ENCODE measurements at places on chromosomes 6 and 20. TPM values are rescaled to one million over a fixed set of nuclear protein-coding genes. Genes with fewer than 3 reads are reported as not detected.

DNA sequence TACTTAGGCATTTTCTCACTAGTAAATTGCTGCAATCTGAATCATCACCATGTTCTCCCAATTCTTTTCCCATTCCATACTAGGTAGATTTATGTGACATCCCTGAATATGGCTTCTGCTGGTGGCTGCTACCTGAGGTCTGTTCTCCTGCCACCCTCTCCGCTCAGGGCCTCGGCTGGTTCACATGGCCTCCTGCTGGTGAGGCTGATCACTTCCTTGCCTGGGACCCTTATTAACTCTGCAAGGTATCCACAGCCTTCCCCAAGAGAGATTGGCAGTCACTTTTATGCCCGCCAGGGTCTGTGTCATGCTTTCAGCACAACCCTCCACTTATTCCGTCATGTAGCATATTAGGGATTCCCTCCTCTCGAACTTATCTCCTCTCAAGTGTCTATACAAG is 424.5 kb upstream of the FLRT3 start:
- DNase-seq = no peak

DNA sequence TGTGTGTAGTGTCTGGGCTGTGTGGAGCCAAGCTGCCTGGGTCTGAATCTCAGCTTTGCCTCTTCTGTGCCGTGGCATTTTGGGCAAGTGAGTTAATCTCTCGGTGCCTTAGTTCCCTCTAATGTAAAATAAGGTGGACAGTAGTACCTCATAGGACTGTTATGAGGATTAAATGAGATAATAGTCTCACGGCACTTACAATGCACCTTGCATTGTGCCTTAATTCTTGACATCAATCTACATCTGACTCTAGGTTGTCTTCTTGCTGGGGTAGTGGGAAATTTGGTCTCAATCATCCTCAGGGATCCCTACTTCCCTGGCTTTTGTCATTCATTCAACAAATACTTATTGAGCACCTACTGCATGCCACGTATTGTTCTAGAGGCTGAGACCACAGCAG is 70.7 kb upstream of the ZNFX1 start:
- DNase-seq = no peak

- DNase-seq = no peak
Observed at GRCh38 chr6:38580030-38580429, 59.7 kb downstream of the BTBD9 start.

GRCh38 chr20:31606804-31607639 is 1.9 kb downstream of the ID1 start:
- DNase-seq = no peak

DNA sequence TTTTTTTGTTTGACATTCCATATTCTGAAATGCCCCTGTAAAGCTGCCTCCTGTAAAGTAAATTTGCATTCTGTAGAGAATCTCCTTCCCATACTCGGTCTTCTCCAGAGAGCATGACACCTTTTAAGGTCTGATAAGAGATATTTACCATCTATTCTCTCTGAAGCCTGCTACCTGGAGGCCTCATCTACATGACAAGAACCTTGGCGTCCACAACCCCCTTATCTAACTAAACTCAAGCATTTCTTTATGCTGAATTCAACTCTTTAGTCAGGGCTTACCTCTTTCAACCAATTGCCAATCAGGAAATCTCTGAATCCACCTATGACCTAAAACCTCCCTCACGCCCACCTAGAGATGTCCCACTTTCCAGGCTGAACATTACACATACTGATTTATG is 51.6 kb downstream of the FAM184A start:
- no peak for DNase-seq

DNA sequence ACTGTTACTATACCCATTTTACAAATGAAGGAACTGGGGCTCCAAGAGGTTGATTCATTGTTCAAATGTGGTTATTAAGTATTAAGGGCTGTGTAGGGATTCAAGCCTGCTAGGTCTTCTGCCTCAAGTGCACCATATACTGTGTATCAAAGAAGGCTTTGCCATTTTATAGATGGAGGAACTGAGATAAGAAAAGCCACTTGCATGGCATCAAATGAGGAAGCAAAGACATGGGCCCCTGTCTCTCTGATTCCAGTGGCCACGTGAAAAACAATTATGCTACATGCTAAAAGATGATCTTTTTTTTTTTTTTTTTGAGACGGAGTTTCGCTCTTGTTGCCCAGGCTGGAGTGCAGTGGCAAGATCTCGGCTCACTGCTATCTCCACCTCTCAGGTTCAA is 67.0 kb downstream of the TMEM200A start:
- DNase-seq = no peak

Gene RIPOR2
- total RNA-seq = 13.8 TPM

Gene PSMB8
- 47.3 TPM for total RNA-seq

GRCh38 chr6:28922004-28922820 is 1.6 kb downstream of the TRIM27 start:
- DNase-seq = no peak

Gene YIPF3
- 96.2 TPM for total RNA-seq

GRCh38 chr6:164214066-164214465 is 799.5 kb downstream of the QKI start:
- DNase-seq = no peak

GRCh38 chr6:150902142-150902776 is 36.8 kb downstream of the MTHFD1L start:
- DNase-seq = no peak

Gene HLA-B
- total RNA-seq = 813 TPM

DNA sequence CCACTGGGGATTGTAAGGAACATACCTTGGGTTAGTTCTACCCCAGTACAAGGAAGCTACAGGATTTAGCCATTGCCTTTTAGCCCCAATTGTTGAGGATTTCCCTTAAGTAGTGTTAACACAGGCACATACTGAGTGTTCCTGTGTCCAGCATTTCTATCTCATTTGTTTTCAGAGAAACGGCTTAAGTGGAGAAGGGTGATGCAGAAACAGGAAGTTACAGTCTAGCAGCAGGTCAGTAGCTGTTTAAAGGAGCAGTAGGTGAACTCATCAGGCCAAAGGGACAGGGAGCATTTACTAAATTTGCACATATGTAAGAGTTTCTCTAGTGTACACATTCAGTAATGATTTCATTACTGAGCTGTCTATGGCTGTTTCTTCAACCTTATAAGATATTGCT is 644.2 kb upstream of the GJE1 start:
- no peak for DNase-seq

Gene GPLD1
- total RNA-seq = 2.5 TPM

DNA sequence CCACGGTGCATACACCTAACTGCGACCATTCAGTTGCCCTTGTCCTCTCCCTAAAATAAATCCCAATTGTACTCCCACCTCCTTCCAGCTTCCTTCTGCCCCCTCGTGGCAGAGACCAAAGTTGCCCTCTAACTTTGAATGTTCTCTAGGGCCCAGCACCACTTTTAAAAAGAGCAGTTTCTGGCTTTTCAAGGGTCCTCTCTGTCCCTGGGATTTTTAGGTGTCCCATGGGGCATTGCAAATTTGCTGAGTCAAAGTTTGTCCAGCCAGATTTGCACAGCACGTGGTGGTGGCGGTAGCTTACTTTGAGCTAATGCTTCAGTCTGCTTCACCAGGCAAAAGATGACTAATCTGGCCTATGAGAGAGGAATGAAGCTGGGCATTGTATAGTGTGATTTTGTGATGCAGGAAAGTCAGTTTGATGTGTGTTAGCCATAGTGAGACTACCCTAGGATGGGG is 100.2 kb downstream of the PERP start:
- no peak for DNase-seq

DNA sequence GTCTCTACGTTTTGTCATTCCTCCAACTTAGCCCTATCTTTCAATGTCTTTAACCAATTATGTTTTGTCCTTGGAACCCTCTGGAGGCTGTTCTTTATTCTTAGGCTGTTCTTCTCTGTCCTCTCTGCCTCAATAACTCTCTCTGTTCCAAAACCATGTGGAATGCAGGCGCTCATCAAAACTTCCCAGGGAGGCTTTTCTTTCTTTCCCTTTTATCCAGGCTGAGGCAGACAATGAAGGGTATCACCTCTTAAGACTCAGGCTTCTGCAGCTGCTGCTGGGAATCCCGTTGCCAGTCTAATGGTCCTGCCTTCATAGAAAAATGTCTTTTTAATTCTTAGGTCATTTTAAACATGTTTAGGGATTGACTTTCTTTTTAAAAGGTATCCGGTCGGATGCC is 544.7 kb downstream of the CDH26 start:
- DNase-seq = no peak

GRCh38 chr6:166998256-166999144 is 697 bp upstream of the CEP43 start:
- DNase-seq = no peak

Gene CBLN4
- 0.33 TPM for total RNA-seq

DNA sequence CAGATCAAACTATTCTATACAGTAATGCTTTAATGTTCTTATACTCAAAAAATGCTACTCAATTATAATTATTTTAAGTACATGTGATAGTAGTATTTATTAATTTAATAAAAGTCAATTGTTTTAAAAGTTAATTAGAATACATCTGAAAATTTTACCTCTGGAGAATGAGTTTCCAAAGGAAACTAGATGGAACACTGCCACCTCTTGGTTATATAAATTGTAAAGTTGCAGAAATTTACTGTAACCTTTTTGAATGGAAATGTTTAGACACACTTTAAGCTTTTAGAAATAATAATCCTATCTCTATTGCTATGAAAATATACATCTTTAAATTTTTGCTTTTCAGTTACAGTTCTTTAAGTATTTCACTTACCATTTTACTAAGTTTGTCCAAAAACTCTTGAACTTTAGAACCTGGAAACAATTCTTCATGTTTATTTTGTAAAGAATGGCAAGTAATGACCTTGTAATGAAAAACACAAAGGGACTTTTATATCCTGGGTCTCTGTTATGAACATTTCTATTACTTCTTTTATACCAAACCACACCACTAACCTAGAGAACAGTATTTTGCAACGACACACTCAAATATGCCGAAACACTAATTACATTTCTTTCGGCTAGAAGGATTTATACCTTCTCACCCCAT is 10.9 kb upstream of the BMP5 start:
- no peak for DNase-seq

GRCh38 chr6:156944412-156944811 is 167.2 kb downstream of the ARID1B start:
- DNase-seq = no peak

GRCh38 chr6:5085648-5086293 is 630 bp downstream of the PPP1R3G start:
- DNase-seq = no peak

DNA sequence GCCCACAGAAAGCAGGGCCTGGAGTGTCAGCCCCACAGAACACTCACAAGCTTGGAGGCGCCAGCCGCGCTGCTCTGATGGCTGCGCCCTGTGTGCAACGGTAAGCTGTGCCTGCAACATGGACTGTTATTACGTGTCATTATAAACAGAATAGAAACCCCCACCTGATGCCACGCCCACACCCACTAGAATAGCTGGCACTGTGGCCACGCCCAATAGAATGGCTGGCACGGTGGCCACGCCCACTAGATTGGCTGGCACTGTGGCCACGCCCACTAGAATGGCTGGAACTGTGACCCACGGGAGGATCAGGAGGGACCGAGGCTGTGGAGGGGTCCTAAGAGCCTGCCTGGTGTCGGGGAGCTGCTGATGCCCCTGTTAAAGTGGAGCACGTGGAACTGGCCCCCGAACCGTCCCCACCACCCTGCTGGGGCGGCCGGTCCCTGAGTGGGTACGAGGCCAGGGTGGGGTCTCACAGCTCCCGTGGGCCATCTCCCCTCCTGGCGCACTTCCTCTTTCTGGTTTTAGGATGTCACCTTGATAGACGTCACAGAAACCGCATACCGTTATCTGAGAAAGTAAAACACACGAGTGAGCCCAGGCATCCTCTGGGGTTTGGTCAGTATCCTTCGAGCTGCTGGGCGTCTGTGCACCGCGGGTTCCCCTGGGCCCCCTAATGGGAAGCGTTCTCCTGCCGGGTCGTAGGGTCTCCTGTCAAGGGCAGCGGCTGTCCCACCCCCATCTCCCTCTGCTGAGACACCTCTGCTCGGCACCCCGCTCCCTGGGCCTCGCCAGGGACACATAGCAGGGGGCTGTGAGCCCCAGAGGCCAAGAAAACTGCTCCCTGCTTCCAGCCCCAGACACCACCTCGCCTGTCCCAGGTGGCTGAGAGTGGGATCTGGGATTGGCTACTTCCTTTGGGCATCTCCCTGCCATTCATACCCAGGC is 25.4 kb downstream of the SLC17A9 start:
- DNase-seq = no peak

- DNase-seq = no peak
Observed at GRCh38 chr6:44696686-44697085, 309.2 kb downstream of the CDC5L start.

GRCh38 chr6:135234492-135234780 is 53.3 kb downstream of the MYB start:
- DNase-seq = no peak

Gene HLA-F
- total RNA-seq = 58.6 TPM

- DNase-seq = no peak
Observed at GRCh38 chr6:423055-423798, 31.7 kb downstream of the IRF4 start.

Gene NKAIN4
- total RNA-seq = not detected

Gene MLN
- not detected for total RNA-seq

GRCh38 chr6:12968839-12969558 is 252.4 kb downstream of the PHACTR1 start:
- DNase-seq = no peak

Gene IDH3B
- 114 TPM for total RNA-seq

Gene SLC22A23
- total RNA-seq = 26.3 TPM

Gene CLVS2
- not detected for total RNA-seq

Gene KCNK15
- 5.0 TPM for total RNA-seq

DNA sequence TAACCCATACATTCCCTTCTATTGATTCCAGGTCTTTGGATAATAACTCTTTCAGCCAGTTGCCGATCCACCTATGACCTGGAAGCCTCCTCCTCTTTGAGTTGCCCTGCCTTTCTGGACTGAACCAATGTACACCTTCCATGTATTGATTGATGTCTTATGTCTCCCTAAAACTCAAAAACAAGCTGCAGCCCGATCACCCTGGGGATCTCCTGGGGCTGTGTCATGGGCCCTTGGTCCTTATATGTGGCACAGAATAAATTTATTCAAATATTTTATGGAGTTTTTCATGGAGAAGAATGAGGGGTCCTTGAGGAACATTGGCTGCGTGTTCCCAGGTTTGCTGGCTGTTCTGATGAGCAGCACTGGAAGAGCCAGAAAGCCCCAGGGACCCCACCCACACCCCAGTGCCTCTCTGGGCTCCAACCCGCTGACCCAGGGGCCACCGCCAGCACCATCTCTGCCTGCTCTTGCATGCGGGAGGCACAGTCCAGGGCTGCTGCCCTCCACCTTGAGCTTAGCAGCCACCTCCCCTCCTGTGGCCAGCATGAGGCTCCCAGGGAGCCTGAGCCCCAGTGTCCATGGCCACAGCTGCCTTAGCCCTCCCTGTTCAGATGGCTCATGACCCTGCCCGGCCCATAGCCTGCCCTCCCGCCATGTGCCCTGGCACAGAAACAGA is 36.5 kb upstream of the CST7 start:
- DNase-seq = no peak
